ENCODE measurements at places on chromosomes 5 and 9.

DNA sequence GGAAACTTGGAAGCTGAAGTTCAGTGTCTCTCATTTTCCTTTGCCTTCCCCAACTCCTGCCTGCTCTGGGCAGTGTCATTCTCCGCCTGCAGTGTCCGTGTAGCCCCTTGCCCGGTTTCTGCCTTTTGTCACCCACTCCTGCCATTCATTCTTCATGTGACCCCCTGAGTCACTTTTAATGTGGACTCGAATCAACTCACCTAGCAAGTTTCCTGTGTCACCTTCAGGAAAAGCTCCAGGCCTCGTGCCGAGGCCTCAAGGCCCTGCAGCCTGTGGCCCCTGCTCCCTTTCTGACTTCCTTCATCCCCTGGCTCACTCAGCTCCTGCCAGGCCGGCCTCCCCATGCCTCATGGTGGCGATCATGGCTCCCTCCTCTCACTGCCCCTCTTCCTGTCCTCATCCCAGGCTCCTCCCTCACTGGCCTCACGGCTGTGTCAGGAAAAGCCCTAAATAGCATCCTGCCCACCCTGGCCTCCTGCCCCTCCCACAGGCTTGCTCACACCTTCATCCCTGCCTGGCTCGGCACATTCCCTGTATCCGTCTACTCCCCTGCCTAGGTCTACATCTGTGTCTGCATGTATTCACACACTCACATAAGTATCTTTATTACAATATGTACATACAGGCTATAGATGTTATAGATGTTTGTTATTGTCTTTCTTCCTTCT is 294.9 kb downstream of the MED10 start:
- no peak for DNase-seq

DNA sequence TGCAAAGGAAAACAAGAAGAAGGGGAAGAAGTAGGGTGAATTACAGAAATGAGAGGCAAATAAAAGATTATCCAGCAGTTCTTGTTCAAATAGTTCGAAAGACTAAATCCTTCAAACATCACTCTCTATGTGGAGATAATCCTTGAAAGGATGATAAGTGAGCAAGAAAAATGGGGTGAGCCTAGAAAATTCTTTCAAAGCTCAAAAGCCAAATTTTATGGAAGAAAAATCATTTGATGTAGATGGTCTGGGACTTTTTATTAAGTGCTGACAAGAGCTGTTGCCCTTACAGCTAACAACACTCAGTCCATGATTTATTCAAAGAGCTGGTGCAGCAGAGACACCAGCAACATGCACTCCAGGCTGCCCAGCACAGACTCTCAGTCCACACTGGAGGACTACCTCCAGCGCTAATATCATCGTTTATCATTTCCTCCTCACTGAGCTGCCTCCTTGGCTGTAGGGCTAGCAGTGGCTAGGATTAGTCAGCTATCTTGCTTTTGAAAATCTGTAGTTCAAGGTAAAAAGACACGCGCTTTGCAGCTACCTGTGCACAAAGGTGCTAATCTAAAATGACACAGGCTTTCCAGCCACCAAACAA is 264.8 kb upstream of the KIF2A start:
- no peak for DNase-seq

DNA sequence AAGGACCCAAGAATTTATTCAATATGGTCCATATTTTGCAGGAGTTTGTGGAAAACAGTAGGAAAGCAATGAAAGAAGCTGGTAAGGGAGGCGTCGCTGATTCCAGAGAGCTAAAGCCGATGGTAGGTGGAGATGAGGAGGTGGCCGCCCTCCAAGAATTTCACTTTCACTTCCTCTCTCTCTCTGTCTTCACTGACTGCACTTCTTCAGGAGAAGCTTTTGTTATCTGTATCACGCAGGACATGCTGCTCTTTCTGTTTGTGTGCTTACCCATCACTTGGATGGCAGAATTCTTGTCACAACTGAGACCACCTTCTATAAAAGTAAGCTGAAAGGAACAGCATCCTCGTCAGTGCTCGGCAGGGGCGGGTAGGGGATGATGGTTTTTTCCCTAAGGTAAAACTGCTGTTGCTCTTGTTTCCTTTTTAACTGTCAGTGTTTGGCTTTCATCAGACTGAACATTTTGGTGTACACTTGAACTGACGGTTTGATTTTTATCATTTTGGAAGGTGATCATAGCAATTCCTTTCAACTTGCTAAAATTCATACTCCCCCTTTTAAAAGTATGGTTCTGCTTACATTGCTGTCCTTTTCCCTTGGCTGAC is 62.4 kb upstream of the FSD1L start:
- DNase-seq = no peak

GRCh38 chr5:166004006-166004405 is 2287.4 kb upstream of the WWC1 start:
- no peak for DNase-seq

DNA sequence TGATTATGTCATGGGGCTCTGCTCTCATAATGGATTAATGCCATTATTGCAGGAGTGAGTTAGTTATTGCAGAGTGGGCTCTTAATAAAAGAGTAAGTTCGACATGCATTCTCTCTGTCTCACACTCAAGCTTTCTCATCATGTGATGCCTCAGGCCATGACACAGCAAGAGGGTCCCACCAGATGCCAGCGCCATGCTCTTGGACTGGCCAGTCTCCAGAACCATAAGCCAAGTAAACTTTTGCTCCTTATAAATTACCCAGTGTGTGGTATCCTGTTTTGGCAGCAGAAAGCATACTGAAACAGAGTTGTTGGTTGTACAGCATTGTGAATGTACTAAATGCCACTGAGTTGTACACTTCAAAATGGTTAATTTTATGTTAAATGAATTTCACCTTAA is 138.1 kb downstream of the MYO10 start:
- no peak for DNase-seq

- DNase-seq = no peak
Measured at GRCh38 chr5:6311568-6312501, 66.5 kb downstream of the MED10 start.

DNA sequence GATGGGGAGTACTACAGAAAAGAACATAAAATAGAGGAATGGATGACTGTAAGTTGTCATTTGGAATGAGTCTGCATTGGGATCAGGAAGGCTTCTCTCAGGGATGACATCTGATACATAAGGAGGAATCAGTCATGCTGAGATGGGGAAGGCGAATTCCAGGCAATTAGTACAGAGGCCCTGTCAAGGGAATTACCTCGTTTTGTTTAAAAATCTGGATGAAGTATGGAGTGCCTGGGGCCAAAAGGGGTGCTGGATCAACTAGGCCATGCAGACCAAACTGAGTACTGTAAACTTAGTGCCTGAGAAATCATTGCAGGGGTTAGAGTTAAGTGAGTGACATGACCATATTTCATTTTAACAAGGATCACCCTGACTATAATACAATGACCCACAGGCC is 30.5 kb downstream of the JAKMIP2 start:
- no peak for DNase-seq

- DNase-seq = no peak
Measured at GRCh38 chr5:177131352-177132135, 2.0 kb upstream of the NSD1 start.

DNA sequence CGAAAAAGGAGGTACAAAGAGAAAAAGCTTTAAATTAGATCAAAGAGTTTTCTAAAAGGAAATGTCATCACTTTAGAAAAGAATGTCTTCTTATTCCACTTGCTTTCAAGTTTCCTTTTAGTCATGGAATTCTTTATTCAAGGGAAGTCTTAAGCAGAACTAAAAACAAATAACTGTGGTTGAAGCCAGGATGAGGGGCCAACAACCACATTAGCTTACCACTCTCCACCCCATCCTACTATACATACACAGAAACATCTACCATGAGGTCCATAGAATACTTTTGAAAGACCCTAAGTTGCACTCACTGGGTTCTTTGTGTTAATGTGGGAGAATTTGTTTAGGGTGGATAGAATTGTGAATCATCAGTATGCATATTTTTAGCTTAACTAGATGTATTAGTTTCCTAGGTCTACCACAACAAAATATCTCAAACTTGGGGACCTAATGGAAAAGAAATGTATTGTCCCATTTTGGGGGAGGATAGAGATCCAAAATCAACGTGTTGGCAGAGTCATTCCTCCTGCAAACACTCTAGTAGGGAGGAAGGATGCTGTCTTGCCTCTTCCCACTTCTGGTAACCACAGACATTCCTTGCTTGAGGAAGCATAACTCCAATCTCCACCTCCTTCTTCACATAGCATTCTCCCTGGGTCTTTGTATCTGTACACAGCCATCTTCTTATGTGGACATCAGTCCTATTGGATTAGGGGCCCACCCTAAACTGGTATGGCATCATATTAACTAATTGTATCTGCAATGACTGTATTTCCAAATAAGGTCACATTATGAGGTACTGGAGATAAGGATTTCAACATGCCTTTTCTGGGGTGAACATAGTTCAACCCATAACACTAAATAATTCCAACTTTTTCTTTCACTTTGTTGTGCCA is 239.4 kb downstream of the LURAP1L start:
- DNase-seq = no peak

DNA sequence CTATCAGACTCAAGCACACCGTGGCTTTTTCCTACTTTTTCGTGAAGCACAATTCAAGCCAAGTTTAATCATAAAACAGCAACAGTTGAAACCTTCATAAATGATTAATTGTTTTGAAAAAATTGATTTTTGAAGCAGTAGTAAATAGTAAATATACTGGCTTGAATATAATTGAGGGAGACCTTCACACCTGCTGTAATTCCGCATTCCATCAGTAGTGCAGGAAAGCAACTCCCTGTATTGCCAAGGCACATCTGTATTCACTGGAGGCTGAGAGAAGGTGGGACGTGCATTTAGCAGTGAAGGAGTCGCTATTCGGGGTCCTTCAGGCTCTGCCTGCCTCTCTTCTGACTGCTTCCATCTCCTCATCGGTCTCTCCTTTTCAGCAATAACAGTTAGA is 203.8 kb downstream of the ZSWIM6 start:
- DNase-seq = no peak

DNA sequence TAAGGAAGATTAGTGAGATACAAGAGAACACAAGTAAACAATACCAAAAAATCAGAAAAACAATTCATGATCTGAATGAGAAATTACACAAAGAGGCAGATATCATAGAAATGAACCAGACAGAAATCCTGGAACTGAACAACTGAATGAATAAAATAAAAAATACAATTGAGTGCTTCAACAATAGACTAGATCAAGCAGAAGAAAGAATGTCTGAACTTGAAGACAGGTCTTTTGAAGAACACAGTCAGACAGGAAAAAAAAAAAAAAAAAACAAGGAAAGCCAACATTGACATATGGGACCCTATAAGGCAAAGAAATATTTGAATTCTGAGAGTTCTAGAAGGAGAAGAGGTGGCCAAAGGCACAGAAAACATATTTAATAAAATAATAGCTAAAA is 115.2 kb downstream of the ZDHHC21 start:
- no peak for DNase-seq

DNA sequence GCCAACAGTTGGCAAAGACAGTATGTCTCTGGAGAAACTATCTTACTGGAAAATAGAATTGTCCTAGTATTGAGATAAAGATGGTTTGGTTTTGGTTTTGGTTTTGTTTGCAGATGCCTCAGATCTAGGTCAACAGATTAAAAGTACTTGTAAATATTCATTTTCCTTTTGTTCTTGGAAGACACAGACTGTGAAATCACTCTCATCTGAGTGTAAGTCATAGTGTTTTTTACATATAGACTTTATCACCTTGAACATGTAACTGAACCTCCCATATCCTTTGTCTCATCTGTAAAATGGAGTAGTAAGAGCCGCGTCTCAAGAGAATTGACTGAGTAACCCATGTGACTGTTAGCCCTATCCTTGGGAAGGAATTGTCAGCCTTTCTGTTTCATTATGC is 34.3 kb downstream of the MAP3K1 start:
- no peak for DNase-seq

DNA sequence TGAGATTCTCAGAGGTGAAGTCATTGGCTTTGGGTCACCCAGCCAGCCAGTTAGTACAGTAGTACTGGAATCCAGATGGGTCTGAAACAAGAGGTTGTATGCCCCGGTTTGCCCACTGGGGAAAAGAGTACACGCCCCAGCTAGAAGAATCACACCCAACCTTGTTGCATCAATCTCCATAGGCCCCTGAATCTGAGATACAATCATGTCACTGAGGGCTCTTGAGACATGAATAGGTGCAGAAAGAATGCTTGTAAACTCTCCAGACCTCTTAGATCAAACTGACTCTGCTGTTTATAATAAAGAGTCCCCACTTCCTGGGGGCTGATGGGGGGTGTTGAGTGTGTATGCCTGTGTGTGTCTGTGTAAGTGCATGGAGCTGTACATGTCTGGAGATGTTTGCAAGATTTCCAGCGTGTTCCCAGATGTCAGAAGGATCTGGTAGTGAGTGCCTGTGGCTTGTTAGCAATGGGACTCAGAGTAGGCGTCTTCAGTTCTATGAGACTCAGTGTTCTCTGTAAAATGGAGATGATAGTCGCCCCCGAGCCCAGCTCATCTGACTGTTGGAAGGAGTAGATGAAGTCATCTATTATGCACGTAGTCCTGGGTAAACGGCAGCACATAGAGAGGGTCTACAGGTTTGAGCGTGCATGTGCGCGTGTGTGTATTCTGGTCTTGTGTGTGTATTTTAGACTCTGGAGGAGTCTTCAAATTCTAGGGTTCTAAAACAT is 48.2 kb downstream of the COL27A1 start:
- no peak for DNase-seq

DNA sequence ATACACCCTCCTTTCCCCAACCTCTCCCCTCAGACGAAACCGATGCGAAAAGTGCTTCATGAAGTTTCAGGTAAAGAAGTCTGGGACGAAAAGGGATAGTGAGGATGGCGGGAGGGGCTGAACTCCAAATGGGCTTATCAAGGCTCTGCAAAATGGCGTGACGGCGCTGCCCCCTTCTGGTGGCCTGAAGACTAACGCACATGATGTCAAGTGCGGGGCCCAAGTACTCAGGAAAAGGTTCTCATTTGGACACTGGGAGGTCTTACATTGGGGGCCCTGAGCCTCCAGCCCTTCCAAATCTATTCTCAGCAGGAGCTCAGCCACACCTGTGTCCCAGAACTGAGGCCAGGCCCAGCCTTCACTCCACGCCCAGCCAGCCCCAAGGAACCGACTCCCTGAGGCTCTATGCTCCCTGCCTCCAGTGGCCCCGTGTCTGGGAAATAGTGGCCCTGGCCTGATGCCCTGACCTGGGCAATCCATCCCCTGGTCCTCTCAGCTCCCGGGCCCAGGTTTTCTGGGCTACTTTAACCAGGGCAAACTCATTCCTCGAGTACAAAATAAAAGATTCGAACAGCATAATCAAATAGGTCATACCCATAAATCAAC is 119.9 kb downstream of the KCNIP1 start:
- no peak for DNase-seq

DNA sequence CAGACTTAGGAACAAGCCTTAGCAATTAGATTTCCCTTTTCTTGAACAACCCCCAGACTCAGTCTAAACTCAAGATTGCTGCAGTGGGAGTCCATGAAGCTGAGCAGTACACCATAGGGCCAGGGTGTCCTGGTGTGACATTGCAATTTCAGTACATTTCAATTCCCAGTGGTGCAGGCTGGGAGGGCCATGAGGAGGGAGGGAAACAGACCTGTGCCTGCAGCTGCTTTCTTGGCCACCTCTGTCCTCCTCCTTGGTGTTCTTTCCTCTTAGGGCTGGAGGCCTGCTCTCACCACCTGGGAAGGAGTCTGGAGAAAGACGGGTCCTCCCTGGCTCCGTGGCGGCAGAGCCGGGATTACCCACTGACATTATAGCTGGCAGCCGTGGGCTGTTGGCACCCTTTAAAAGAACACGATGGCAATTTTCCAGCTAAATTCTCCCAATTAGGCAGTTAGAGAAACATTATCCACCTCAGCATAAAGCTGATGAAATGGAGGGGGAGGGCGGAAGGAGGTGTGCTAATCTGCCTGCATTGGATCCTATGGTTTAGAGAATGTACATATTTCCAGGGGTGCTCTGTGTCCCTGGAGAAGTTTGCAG is 186.4 kb downstream of the SLIT3 start:
- DNase-seq = no peak

Data from omental fat pad (tissue), 4 donors.